Activated T-helper 1 cell treated with anti-CD3 and anti-CD28 coated beads, Interleukin-12 subunit alpha, Interleukin-12 subunit beta, Interleukin-2, Interleukin-4 antibody, amounts not matched to agents 30 ng/mL and 10 ng/mL and 1 ng/mL, durations not matched to agents 14 hours and 24 hours and 36 hours (primary cell): ENCODE measurements at places on chromosomes 16 and 17. TPM values are rescaled to one million over a fixed set of nuclear protein-coding genes. Genes with fewer than 3 reads are reported as not detected.

Gene STH
- total RNA-seq, result not detected in 2 replicates

Gene MYH10
- total RNA-seq, result 13.2 and 15.3 TPM in 2 replicates

Gene ZDHHC7
- 29.0 and 30.6 TPM in 2 replicates for total RNA-seq

GRCh38 chr17:49000943-49001342 is 3.8 kb downstream of the IGF2BP1 start:
- H3K36me3 ChIP-seq, result no peaks in the 10 kb centered on the region
- H3K27ac ChIP-seq, result no peak overlapping the region
- H3K4me3 ChIP-seq, result no peak overlapping the region

DNA sequence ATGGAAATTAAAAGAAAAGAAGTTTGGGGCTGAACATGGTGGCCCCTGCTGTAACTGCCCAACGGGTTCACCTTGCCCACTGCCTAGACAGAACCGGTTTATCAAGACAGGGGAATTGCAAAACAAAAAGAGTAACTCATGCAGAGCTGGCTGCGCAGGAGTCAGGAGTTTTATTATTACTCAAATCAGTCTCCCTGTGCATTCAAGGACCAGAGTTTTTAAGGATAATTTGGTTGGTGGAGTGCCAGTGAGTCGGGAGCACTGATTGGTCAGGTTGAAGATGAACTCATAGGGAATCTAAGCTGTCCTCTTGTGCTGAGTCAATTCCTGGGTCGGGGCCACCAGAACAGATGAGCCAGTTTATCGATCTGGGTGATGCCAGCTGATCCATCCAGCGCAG is 4.4 kb upstream of the SCPEP1 start:
- H3K27me3 ChIP-seq, result peaks cover 48% of the 10 kb centered on the region
- no peak for DNase-seq
- no peak overlapping the region for H3K4me3 ChIP-seq
- peaks cover 2% of the 10 kb centered on the region for H3K36me3 ChIP-seq
- no peak overlapping the region for H3K27ac ChIP-seq
- H3K4me1 ChIP-seq, result peaks cover 10% of the 10 kb centered on the region

GRCh38 chr17:48995304-48995973 is 1.7 kb upstream of the IGF2BP1 start:
- peaks cover 80% of the 10 kb centered on the region for H3K27me3 ChIP-seq
- peak overlapping the region; percentile 50 for H3K27ac ChIP-seq
- peak overlapping the region; percentile 39 for H3K4me3 ChIP-seq
- peaks cover 3% of the 10 kb centered on the region for H3K36me3 ChIP-seq
- H3K4me1 ChIP-seq, result peaks cover 24% of the 10 kb centered on the region
- no peak for DNase-seq

DNA sequence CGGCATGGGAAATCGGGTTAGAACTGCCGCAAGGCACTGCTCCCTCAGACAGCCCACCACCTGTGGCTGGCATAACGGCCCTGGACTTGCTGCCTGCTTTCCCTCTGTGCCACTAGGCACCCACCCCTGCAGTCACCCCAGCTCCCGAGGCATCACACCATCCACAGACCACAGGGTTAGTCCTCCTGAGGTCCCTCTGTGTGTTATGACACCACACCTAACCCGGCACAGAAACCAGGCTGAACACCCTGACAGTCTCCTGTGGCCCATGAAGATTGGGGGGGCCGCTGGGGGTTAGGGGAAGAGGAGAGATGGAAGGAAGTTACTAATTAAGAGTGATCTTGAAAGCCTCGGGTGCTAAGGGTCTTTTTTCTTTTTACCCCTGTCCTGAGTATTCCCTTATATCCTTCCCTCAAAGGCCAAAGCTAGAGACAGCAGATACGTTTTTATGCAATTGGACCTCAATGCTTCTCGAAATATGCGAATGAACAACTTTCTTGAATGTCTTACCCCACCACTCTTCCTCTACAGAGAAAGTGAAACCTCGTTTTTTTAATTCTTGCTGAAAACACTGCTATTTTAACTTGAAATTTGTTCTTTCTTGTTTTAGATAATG is 7.0 kb downstream of the CYTH1 start:
- H3K4me3 ChIP-seq, result peak overlapping the region; percentile 90
- no peaks in the 10 kb centered on the region for H3K27me3 ChIP-seq
- peak overlapping the region; percentile 99 for H3K27ac ChIP-seq
- peak; percentile 66 for DNase-seq
- peaks cover 20% of the 10 kb centered on the region for H3K36me3 ChIP-seq

DNA sequence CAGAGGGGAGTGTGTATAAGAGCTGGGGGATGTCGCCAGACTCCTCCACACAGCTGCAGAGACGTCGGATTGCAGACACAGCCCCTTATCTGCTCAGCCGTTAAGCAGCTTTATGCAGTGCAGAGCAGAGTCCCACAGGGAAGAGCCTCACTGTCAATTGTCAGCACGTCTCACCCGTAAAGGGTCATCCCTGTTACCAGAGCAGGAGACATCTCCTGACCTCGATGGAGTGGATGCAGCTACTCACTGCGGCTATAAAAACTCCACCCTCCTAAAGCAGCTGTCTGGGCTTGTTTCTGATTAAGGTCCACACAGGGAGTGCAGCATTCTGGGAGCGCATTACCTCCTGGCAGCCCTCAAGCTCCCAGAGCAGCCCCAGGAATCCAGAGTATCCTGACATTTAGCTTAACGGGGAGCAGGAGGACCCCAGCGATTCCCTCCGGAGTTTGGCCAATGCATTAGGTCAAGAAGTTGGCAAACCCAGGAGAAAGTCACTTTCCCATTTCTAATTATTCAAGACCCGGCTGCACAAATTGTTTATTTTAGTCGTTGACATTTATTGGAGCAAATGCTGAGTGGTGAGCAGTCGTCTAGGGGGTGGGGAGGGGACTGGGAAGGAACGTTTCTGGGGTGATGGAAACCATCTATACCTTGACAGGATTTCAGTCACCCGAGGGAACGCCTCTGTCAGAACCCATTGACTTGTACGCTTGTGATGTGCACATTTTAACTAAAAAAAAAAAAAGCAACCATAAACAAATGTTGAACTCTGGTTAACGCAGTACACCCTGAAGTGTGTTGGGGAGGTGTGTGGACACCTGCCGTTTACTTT is 100.0 kb upstream of the ZNF469 start:
- no peaks in the 10 kb centered on the region for H3K4me1 ChIP-seq
- no peak for DNase-seq
- no peak overlapping the region for H3K4me3 ChIP-seq

- peak overlapping the region; percentile 87 for H3K27ac ChIP-seq
- peaks cover 62% of the 10 kb centered on the region for H3K4me1 ChIP-seq
- DNase-seq, result no peak
- no peaks in the 10 kb centered on the region for H3K27me3 ChIP-seq
Observed at GRCh38 chr17:29146369-29146972, 33.7 kb downstream of the MYO18A start.

- peaks cover 15% of the 10 kb centered on the region for H3K4me1 ChIP-seq
- DNase-seq, result no peak
- peaks cover 15% of the 10 kb centered on the region for H3K36me3 ChIP-seq
- H3K27ac ChIP-seq, result no peak overlapping the region
Observed at GRCh38 chr17:78986649-78987328, 7.1 kb upstream of the LGALS3BP start.

DNA sequence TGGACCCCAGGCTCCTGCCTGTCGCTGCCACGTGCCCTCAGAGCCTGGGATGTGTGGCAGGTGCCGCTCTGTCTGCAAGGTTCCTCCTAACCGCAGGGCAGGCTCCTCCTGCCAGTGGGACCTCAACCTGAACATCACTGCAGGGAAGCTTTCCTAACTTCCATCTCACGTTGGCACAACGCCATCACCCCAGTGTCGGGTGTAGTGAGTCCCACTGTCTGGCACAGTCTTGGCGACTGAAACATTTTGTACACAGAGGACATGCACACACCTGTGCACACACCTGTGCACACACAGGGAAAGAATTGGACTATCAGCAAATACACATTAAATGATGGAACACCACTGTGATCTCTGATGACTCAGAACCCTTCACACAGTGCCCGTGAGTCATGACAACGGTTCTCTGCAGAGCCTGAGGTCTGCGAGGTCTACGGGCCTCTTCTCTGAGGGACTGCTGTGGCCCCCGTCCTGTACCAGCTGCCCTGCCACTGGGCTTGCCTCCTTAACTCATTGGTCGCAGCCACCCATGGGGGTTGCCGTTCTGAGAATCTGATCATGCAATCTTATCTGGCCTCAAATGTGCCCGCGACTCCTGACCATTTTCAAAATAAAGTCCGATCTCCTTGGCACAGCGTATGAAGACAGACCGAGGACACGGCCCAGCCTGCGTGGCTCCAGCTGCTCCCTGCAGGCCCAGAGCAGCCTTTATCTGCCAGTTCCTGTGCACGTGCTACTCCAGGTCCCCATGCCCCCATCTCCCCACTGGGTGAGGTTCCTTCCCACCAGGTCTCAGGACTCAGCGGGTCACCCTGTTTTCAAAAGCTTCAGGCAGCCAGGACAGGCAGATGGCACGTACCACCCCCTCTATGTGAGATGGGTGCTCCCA is 7.6 kb downstream of the CCDC57 start:
- H3K4me1 ChIP-seq, result peaks cover 60% of the 10 kb centered on the region
- DNase-seq, result no peak

- no peaks in the 10 kb centered on the region for H3K36me3 ChIP-seq
- DNase-seq, result no peak
- no peak overlapping the region for H3K27ac ChIP-seq
- no peaks in the 10 kb centered on the region for H3K4me1 ChIP-seq
Observed at GRCh38 chr17:68733241-68734176, 132.3 kb upstream of the FAM20A start.

- peaks cover 16% of the 10 kb centered on the region for H3K4me1 ChIP-seq
- peak overlapping the region; percentile 79 for H3K4me3 ChIP-seq
- no peaks in the 10 kb centered on the region for H3K36me3 ChIP-seq
- DNase-seq, result no peak
- H3K27me3 ChIP-seq, result peaks cover 8% of the 10 kb centered on the region
Observed at GRCh38 chr17:43927060-43927864, 15.0 kb downstream of the PPY start.

- no peaks in the 10 kb centered on the region for H3K36me3 ChIP-seq
- no peak overlapping the region for H3K4me3 ChIP-seq
- peaks cover 8% of the 10 kb centered on the region for H3K4me1 ChIP-seq
- no peak for DNase-seq
Observed at GRCh38 chr16:56311208-56312027, 113.9 kb downstream of the AMFR start.

DNA sequence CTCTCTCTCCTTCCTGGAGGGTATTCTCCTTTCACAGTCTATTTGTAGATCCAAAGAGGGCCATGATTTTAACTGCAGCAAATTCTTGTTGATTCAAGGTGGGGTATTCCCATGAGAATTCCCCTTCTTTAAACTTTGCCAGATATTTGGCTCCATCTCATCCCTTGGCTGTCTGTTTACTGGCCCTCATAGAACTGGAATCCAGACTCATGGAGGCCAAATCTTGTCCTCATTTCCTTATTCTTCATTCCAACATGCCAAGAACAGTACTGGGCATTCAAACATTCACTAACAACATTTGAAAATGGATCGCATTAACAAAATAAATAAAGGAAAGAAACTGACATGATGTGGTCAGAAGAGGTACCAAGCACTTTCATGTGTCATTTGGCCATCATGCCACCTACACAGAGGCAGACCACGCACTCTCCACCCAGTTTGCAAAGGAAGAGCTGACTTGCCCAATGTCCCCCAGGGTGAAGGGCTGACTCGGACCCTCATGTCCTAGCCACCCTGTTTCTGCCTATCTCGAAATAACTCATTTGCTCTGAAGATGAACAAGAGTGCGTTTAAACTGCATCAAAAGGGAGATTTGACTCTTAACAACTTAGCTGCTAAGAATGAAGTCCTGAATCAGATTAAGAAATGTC is 23.1 kb upstream of the SLC35B1 start:
- peaks cover 37% of the 10 kb centered on the region for H3K4me1 ChIP-seq
- DNase-seq, result no peak
- no peaks in the 10 kb centered on the region for H3K27me3 ChIP-seq
- H3K4me3 ChIP-seq, result no peak overlapping the region
- H3K27ac ChIP-seq, result peak overlapping the region; percentile 56

- H3K36me3 ChIP-seq, result peaks cover 13% of the 10 kb centered on the region
- H3K4me3 ChIP-seq, result no peak overlapping the region
- DNase-seq, result no peak
- peaks cover 6% of the 10 kb centered on the region for H3K4me1 ChIP-seq
- H3K27ac ChIP-seq, result no peak overlapping the region
- H3K27me3 ChIP-seq, result no peaks in the 10 kb centered on the region
Observed at GRCh38 chr16:4699046-4699556, 5.7 kb downstream of the NUDT16L1 start.

DNA sequence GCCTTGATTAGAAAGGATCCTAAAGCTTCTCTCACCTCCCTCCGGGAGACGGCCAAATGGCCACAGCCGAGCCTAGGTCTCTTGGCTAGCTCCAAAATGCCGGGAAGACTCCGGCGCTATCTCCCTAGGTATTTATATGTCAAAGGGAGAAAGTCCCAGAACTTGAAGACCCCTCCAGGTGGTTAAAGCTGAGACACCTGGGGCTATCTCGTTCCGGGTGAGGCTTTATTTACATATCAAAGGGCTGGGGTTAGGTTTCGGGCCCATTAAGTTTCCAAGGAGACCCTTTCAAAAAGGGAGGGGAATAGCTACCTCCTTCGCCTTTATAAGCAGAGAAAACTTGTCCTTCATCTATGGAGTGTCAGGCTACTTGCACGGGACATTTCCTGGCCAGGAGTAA is 70.9 kb upstream of the KIFC3 start:
- H3K27ac ChIP-seq, result no peak overlapping the region
- H3K27me3 ChIP-seq, result peaks cover 18% of the 10 kb centered on the region
- no peaks in the 10 kb centered on the region for H3K4me1 ChIP-seq
- no peak for DNase-seq
- H3K36me3 ChIP-seq, result no peaks in the 10 kb centered on the region

DNA sequence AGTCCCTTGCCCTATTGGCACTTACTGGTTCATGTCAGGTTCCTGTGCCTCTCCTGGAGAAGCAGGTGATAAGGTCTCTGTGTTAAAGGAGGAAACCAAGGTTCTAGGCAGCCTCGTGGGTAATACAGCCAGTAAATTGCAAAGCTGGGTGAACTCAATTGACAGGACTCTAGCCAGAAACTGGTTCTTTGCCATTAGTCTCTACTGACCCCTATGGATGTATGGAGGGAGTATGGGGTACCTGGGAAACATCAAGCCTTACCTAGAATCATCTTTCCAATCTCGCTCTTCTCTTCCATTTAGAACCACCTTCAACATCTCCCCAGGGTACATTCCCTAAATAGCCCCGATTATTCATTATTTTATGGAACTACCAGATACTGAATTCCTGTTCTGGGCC is 169.3 kb downstream of the CDH13 start:
- H3K4me3 ChIP-seq, result no peak overlapping the region
- H3K4me1 ChIP-seq, result peaks cover 1% of the 10 kb centered on the region
- DNase-seq, result no peak
- H3K27ac ChIP-seq, result no peak overlapping the region
- no peaks in the 10 kb centered on the region for H3K36me3 ChIP-seq
